Osteocyte (in vitro differentiated cells): ENCODE measurements at places on chromosomes 4 and X. TPM values are rescaled to one million over a fixed set of nuclear protein-coding genes. Genes with fewer than 3 reads are reported as not detected.

SPOCK3 gene
- total RNA-seq: not detected in 2 replicates

SPATA4 gene
- total RNA-seq: 0.76 TPM in 1 of 2 replicates, not detected in the other

- no peak for DNase-seq
Observed at GRCh38 chrX:111888600-111888999, 12.6 kb downstream of the TRPC5OS start.

DRD5 gene
- not detected in 2 replicates for total RNA-seq

HMX1 gene
- total RNA-seq: 3.2 and 3.5 TPM in 2 replicates

- no peak for DNase-seq
Observed at GRCh38 chr4:184235526-184235925, 17.9 kb upstream of the ENPP6 start.

GRCh38 chrX:132119283-132119682, 8.5 kb downstream of the FRMD7 start:
- no peak for DNase-seq

DNA sequence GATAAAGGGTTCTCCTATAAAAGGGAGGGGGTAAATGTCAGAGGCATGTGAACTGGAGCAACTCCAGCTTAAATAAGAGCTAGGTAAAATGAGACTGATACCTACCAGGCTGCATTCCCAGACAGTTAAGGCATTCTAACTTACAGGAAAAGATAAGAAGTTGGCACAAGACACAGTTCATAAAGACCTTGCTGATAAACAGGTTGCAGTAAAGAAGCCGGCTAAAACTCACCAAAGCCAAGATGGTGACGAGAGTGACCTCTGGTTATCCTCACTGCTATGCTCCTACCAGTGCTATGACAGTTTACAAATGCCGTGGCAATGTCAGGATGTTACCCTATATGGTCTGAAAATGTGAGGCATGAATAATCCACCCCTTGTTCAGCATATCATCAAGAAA, 13.1 kb upstream of the SULT1B1 start:
- DNase-seq: no peak
